ENCODE measurements at places on chromosomes 6 and 20.

- DNase-seq, result no peak
These were observed 41.3 kb downstream of the TRMT11 start for GRCh38 chr6:126027601-126028000.

DNA sequence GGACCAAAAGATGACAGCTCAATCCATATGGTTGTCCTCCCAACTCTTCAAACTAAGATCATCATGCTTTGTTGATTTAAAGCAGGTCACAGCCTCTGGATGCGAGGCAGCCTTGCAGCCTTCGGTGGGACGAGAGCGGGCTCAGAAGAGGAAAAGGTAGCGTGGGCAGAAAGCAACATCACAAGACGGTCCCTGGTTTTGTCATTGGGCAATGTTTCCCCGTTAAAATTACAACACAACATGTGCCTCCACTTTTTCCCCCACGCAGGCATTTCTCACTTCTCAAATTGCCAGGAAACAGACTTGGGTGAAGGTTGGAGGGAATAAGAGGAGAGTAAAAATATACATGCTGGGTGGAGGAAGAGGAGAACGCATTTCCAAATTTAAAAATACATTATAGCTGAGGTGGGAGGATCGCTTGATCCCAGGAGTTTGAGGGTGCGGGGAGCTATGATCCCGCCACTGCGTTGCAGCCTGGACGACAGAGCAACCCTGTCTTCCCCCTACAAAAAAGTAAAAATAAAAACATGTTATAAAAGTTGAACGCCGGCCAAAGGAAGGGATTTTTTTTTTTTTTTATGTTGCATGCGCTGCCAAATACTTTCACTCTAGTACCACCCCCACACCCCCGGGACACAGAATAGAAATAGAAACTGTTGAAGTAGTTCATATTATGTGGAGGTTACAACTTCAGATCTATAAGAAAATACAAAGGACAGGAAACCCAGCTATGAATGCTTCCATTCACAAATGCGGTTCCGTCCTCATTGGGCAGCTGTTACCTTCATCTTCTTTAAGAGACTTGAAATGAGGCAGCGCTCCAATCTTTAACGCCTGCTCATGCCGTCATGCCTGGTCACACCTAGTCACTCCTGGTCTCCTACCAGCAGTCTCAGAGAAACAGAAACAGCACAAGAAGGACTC, 13.9 kb upstream of the NAA20 start:
- DNase-seq, result no peak

- no peak for DNase-seq
These were observed 12.7 kb downstream of the AHCY start for GRCh38 chr20:34290471-34290870.

DNA sequence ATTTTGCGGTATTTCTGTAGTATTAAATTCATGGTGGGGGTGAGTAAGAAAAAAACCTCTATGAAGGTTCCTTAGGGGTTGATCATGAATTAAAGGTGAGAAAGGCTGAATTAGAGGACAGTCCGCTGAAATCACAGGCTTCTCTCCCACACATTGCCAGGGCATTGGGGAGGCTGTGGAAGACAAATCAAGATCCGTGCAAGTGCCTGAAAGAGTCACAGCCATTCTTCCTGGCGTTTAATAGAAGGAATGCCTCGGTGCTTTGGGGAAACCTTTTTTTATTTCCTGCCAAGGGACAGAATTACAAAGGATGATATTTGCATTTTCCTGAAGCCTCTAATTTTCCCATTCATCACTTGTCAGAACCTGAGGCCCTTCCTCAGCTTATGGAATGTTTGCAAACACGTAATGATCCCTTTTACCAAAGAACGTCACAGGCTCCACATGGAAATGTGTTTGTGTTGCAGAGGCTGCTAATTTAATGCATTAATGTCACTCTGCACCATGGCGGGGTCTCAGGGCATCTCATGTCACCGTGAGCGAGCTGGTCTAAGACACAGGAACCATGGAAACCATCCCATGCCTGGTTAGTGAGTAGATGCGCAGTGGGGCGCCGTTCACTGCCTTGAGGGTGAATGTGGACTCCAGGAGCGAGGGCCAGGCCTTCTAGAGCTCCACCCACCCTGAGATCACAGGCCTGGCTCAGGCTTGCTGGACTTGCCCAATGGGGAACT, 185.9 kb upstream of the SULF2 start:
- DNase-seq, result no peak

DNA sequence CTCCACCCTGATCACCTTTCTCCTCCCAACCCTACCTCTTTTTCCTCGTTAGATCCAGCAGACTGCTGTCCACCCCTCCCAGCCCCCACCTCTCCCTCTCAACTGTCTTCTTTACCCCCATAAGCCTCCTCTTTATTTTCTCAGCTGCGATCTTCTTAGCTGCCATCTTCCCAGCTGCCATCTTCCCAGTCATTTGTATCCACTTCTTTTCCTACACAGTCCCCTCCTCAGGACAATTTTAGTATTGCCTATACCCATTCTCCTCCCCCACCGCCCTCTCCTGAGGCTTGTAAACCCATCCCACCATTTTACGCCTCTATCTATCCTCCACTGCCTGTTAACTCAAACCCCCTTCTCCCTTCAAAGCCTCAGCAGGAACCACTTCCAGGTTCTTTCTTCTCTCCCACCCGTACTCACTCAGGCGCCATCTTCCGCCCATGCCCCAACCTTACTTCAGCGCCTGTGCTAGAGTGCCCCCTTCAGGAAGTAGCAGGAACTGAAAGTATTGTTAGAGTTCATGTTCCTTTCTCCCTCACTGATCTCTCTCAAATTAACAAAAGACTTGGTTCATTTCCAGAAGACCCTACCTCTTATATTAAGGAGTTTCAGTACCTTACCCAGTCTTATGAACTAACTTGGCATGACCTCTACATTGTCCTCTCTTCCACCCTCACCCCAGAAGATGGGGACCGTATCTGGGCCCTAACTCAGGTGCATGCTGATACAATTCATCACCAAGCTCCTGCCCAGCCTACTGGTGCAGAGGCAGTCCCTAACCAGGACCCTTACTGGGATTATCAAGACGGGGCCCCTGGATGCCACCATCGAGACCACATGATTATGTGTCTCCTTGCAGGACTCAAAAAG, 236.0 kb downstream of the ADGRG6 start:
- DNase-seq, result peak; percentile 37

DNA sequence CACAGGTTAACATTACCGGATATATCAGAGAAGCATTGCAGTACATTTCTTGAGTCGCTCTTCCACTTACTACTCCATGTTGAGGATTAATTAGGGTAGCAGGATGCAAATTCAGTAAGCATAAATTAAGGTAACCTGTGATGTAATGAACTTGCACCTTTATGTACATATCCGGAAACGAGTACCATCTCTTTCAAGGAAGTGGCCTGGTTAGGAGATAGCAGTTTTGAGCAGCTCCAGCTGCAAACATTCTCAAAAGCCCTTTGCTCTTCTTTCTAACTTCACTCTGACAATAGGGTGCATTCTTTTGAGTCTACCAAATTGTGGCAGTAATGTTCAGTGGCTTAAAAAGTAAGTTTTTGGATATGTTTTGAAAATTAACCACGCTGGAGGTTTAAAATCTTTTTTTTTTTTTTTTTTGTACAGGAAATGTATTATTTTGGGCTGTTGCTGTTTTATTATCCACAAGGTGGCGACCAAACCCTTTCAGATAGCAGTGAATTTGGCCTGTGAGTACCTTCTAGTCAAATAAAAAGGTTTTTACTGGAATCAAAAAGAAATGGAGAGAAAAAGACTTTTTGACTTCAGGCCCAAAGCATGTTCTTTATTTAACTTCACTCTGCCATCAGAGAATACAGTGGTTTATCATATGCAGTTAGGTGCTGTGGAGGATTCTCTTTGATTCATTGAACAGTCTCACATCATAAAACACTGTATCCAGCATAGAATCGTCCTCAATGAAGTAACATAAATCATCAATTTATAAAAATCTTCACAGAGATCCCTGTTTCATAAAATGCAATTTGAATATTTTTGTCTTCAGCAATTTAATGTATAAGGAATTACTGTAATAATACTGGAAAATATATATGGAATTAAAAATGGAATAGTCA, 8.9 kb downstream of the FAM217B start:
- DNase-seq, result peak; percentile 11

DNA sequence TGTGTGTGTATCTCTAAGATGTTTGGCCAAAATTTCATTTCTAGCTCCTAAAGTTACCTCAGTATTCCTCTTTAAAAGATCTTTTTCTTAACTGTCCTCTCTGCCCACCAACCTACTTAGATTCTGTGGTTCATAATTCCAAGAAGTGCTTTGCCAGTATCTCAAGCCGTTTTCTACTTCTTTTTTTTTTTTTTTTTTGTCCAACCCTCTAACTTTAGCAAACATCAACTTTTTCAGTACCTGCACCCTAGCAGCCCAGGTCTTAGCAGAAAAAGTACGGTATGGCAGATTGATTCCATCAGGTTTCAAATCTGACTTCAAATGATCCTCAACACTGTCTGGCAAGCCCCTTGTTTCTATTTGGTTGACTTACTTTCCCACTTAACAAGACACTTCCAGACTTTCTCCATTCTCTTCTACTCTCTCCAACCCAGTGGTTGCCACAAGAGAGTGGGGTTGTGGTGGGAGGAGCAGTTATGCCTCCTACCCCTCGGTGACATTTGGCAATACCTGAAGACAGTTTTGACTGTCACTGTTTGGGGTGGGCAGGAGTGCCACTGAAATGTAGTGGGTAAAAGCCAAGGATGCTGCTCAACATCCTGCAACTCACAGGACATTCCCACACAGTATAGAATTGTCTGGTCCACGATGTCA, 10.8 kb upstream of the MAN1A1 start:
- no peak for DNase-seq

GRCh38 chr6:67640484-67640883, 994.6 kb upstream of the ADGRB3 start:
- no peak for DNase-seq

DNA sequence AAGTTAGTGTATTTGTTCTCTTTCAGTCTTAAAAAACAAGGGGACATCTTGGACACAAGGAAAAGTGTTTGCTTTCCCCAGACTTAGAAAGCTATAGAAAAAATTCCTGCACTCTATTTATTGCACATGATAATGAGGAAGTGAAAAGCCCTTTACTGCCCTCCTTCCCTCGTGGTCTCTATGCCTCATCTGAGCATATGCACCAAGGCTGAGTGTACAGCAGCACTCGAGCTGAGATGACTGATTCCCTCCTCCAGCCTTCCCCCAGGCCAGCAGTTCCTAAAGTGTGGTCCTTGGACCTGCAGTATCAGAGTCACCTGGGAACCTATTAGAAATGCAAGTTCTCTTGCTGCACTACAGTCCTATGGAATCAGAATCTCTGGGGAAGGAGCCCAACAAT, 14.3 kb upstream of the LAMP5 start:
- no peak for DNase-seq

GRCh38 chr6:150204705-150205472, 62.0 kb downstream of the PPP1R14C start:
- peak; percentile 60 for DNase-seq

GRCh38 chr6:46598215-46598614, 54.4 kb downstream of the CYP39A1 start:
- DNase-seq, result no peak

GRCh38 chr6:48889429-48889828, 573.6 kb downstream of the MMUT start:
- no peak for DNase-seq

- DNase-seq, result no peak
These were observed 41.4 kb downstream of the INSM1 start for GRCh38 chr20:20409331-20409730.

GRCh38 chr6:141610741-141611140, 522.0 kb upstream of the GJE1 start:
- DNase-seq, result no peak

- DNase-seq, result no peak
These were observed 112.7 kb downstream of the KIF13A start for GRCh38 chr6:17874753-17875152.

- DNase-seq, result no peak
These were observed 147.8 kb downstream of the TBC1D7 start for GRCh38 chr6:13180538-13180937.

DNA sequence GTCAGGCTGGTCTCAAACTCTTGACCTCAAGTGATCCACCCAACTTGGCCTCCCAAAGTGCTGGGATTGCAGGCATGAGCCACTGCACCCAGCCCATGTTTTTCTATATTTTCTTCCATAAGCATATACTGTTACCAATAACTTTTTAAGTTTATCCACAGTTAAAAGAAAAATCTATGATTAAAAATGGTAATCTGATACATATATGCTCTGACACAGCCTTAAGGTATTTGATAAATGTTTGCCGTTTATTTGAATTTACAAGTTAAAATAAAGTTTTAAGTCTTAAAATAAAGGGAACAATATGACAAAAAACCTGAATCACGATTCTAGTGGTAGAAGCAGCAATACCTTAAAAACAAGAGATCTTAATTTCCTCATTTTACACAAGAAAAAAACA, 5.2 kb downstream of the STK38 start:
- DNase-seq, result no peak

DNA sequence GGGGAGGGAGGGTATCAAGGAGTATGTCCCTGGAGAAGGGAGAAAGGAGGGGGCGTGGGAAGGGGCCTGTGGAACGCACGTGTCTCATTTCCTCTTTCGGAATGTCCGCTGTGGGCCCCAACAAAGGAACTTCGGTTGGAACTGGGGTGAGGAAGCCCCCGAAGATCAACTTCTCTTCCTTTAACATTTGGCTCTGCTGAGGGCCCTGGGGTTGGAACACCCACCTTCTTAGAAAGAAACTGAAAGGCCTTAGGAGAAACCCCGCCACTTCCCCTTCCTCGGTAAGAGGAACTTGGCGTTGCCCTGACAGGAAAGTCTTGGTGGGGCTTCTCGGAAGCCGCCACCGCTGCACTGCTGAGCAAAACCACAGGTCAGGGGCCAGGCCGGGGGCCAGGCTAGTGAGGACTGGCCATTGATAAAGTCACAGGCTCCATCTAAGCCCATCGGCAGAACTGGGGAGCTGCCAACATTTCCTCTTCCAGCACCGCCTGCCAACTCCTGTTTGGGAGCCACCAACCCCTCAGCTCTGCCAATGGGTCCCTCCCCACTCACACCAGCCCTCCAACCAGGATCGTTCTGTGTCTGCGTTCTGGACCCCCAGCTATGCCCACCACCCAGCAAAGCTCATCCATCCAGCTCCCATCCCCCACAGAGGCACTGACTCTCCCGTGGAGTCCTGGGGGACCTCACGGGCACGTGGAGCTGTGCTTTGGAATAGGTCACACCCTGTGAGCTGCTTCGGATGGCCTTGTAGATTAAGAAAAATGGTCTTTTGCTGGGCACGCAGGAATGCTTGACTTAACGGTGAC, 44.8 kb downstream of the FGD2 start:
- DNase-seq, result peak; percentile 94

DNA sequence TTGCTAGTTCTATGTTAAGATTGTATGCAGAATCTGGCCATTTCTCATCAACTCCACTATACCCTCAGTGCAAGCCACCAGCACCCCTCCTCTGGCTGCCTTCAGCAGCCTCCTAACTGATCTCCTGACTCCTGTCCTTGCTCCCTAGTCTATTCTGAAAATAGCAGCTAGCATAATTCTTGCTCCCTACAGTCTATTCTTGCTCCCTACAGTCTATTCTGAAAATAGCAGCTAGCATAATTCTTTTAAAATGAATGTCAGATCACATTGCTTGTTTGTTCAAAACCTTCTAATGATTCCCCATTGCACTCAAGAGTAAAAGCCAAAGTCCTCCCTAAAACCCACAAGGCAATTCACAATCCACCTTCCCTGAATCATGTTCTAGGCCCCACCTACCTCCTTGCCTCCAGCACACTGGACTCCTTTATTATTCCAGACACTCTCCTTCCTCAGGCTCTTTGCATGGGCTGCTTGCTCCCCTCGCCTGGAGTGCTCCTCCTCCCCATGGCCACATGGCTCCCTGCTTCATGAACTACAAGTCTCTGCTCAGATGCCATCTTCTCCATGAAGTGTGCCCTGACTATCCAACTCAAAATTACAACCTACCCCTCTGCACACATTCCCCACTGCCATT, 164.2 kb upstream of the TNFAIP3 start:
- DNase-seq, result no peak

- DNase-seq, result no peak
These were observed 86.8 kb downstream of the GJA1 start for GRCh38 chr6:121522265-121522664.

Measured in CMK (cell line).